ENCODE measurements at places on chromosomes 5 and 9.

GRCh38 chr5:13976223-13976622 lies 31.7 kb upstream of the DNAH5 start:
- no peak for DNase-seq

DNA sequence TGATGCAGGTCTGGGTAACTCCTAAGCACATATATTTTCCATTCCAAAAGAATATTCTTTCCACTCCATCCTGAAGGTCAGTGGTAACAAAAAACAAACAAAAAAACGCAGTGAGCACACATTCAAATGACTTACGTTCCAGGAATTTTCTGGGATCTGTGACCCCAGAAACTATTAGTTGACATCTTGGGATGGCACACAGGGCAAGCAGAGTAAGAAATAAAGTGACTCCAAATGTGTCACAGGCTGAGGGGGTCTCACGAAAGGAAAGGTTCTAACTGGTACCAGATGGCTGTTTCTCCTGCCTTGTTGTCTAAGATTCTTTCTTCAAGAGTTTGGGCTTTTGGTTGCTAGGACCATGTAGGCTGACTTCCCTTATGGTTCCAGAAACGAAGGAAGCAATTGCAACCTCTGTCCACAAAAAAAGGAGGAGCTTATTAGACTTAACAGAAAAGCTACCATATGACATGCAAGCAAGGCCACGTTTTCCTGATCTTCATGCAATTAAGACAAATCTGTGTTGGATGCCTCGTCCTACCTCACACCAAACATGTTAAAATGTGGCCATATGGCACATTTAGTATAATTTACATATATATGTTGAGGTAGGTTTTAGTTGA lies 32.7 kb downstream of the PTGS1 start:
- no peak for DNase-seq

- no peak for DNase-seq
These were observed 20.1 kb downstream of the TTC1 start for GRCh38 chr5:160029004-160029403.

GRCh38 chr9:101758304-101758930 lies 20.0 kb upstream of the GRIN3A start:
- no peak for DNase-seq

GRCh38 chr5:112708103-112708622 lies 29.5 kb upstream of the APC start:
- DNase-seq, result no peak

DNA sequence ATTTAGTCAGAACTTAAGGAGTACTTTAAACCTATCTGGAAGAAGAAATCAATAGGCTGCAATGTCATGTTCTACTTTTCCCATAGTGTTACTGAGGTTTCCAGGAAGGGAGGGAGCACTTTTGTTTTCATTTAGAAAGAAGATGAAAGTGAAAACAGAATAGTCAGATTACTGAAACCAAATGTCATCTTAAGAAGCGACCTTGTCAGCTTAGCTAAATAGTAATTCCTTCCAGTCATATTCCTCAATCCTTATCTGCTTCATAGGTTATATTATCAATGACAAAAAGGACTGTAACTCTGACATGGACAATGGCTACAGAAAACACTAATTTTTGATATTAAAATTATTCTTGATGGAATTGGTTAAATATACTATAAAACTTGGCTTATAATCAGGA lies 27.7 kb downstream of the SAR1B start:
- no peak for DNase-seq

GRCh38 chr5:71586052-71586940 lies 844 bp upstream of the MCCC2 start:
- no peak for DNase-seq

All from astrocyte of the spinal cord (primary cell).